Activated CD8-positive, alpha-beta T cell treated with anti-CD3 and anti-CD28 coated beads for 36 hours (primary cell): ENCODE measurements at places on chromosomes 6 and 20. TPM values are rescaled to one million over a fixed set of nuclear protein-coding genes. Genes with fewer than 3 reads are reported as not detected.

LST1 gene
- 43.6 TPM for total RNA-seq

- DNase-seq, result no peak
Observed at GRCh38 chr6:165487950-165488349, 175.1 kb downstream of the PDE10A start.

DNA sequence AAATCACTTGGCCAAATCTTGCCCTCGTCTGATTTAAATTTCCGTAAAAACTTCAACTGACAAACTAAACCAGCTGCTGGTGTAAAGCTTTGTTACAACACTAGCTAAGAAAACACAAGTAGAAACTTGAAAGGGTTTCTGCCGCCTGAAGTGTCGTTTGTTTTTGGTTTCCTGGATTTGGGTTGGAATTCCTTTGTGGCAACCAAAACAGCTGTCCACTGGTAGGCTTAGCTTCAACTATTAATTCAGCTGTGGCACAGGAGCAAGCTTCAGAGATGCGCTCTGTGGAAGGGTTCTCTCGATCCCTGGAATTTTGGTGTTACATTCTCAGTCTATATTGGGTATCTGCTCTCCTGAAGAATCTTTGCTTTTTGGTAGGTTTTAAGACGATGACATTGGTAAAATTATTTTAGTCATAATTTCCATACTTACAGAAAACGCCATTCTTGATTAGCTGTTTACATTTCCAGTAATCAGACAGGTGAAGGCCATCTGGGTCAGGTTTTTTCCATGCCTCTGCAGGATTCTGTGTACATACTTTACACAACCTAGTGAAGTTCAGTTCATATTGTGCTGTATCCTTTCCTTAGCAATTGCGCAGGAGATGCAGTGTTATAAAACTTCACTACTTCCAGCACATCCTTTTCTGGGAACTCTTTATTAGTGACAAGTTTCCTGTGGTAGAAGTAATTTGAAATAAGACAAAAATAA lies 29.9 kb upstream of the SAMD3 start:
- no peak for DNase-seq

GRCh38 chr6:87277123-87277522 lies 45.3 kb upstream of the SMIM8 start:
- DNase-seq, result no peak

GRCh38 chr6:132359886-132360285 lies 41.4 kb downstream of the MOXD1 start:
- DNase-seq, result no peak
